ENCODE measurements at places on chromosomes 5 and 9.

DNA sequence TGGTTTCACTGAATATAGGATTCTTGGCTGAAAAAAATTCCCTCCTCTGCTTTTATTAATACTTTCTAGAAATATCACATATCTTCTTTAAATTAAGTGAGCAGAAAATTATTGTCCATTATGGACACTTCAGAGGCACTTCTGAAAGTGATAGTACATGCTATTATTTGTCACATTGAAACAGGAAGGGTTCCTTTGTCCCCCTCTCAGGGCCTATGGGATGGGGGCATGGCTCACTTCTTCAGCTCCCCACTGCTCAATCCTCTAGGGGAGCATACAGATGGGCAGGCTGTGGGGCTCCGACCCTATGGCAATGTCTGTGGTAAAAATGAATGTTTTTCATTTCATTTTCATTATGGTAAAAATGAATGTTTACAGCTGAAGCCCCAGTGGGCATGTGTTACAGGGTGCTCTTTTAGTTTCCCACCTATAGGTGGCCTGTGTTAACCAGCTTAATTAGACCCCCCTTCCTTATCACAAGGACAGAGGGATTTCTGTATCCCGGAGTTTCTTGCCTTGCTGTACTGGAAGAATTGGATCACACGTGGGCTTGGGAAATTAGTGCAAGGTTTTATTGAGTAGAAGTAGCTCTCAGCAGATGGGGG is 1225.2 kb downstream of the PTPRD start:
- no peak for DNase-seq

DNA sequence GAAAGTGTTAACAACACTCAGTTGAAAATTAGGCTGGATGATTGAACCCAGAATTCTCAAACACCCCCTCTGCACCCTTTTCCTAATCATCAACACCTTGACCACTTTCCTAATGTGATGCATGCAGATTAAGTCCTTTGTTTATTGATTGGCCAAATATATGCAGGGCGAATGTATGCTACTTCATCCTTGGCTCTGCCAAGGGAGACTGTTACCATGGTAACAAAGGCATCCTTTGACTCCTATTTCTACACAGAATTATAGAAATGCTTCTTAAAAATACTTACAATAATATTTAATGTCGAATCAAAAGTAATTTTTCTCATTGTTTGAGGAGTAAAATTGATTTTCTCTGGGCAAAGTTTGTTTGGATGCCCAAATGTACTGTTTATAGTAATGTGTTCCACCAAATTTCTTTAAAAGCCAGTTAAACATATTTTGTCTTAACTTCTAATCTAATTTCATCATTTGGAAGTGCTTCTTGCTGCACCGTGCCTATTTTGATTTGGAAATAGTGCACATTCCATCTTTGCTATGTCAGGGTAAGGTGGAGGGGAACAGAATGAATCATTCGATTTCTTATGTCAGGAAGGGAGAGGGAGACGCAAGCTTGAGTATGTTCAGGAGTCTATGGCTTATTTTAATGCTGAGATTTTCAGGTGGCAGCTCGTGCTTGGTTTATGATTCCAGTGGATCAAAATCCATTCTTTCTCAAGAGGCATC is 1384.3 kb upstream of the WWC1 start:
- no peak for DNase-seq

- no peak for DNase-seq
Observed at GRCh38 chr9:129469188-129469987, 151.5 kb downstream of the C9orf50 start.

- no peak for DNase-seq
Observed at GRCh38 chr5:171858303-171858702, 72.7 kb downstream of the SMIM23 start.
